RPMI7951 (cell line): ENCODE measurements at places on chromosomes 16 and 17. TPM values are rescaled to one million over a fixed set of nuclear protein-coding genes. Genes with fewer than 3 reads are reported as not detected.
A peak's percentile ranks its signal among the peaks of the same experiment; 100 is the strongest.

GRCh38 chr17:60087882-60088669 lies 9.4 kb upstream of the HEATR6 start:
- DNase-seq, result no peak

KRT12 gene
- total RNA-seq, result not detected in 2 replicates

- DNase-seq, result peak; percentile 63
Observed at GRCh38 chr17:41666237-41666641, 22.4 kb upstream of the EIF1 start.

GRCh38 chr17:63740464-63741142 lies 996 bp downstream of the STRADA start:
- DNase-seq, result peak; percentile 9

PHF23 gene
- 24.7 and 40.3 TPM in 2 replicates for total RNA-seq

PRCD gene
- under 0.01 and 0.48 TPM in 2 replicates for total RNA-seq

GRCh38 chr16:85086347-85087291 lies 25.7 kb downstream of the CIBAR2 start:
- DNase-seq, result peak; percentile 68

DNA sequence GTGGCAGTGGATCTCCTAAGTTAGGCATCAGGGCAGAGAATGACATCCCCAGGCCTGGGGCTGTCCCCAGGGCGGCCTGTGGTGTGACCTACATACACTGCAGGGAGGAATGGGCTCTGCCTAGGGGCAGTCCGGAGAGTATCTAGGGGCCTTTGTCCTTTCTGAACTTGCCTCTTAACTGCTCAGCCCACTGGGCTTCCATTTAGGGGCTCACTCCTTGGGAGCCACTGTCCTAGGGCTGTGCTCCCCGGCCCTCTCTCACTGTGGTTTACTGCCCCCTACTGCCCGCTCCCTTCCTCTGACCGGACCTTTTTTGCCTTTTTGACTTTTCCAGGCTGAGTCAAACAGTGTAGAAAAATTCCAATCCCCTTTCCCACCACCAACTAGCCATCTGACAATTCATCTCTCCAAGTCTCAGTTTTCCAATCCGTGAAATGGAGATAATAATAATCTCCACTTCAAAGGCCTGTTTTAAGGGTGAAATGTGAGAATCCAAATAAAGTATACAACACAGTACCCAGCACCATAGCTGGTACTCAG lies 66.8 kb downstream of the DNAH3 start:
- DNase-seq, result peak; percentile 47

ZNF200 gene
- total RNA-seq, result 9.8 and 14.9 TPM in 2 replicates

DNA sequence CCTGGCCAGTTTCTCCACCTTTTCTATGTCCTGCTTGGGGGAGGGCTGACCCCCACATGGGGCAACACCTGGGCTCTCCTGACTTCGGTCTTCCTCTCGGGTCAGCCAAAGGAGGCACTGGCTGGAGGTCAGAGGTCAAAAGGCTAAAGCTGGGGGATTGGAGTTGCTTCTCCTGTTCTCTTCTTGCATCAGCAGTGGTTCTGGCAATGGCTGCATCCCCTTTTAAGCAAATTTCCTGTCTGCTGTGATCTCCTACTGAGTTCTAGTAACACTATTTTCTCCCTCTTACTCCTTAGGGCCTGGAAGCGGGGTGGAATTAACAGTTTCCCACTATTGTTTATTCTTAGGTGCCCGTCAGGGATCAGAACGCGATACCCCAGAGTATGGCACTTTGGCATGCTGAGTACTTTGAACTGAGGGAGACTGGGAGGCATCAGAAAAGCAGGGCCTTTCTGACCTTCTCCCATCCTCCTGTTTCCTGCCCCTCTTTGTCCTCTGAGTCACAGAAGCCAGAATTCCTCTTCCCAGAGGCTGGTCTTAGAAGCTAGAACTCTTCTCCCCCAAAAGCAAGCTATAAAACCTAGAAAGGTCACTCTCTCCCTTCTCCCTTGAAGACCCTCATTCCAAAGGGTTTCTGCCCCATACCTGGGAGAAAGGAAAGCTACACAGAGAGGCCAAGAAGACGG lies 268.2 kb downstream of the STX8 start:
- no peak for DNase-seq

CNTNAP1 gene
- total RNA-seq, result 9.6 and 10.2 TPM in 2 replicates

FBXL16 gene
- 0.24 TPM in 1 of 2 replicates, not detected in the other for total RNA-seq

GRCh38 chr17:251531-251930 lies 70.1 kb upstream of the DOC2B start:
- DNase-seq, result no peak

GRCh38 chr17:15971098-15971678 lies 26.3 kb downstream of the ADORA2B start:
- DNase-seq, result no peak

DNA sequence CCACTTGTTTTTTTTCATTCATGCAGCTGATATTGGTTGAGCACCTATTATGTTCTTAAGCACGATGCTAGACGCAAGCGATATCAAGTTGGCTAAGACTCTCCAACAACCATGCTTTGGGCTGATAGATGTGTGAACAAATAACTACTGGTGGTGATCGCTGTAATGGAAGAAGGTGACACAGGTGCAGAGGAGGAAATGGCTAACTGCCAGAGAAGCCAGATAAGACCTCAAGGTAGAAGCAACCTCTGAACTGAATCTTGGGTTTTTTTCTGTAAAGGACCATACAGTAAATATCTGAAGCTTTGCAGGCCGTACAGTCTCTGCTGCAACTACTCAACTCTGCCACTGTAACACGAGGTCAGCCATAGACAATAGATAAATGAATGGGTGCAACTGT lies 97.9 kb downstream of the C17orf67 start:
- no peak for DNase-seq
